CD4-positive, alpha-beta T cell treated with Interleukin-1 beta for 1 hour (primary cell): ENCODE measurements at places on chromosomes 12 and 14.

GRCh38 chr12:28463396-28463795 is 273.1 kb downstream of the CCDC91 start:
- DNase-seq, result no peak

GRCh38 chr12:125871811-125872594 is 806.8 kb downstream of the AACS start:
- no peak for DNase-seq

DNA sequence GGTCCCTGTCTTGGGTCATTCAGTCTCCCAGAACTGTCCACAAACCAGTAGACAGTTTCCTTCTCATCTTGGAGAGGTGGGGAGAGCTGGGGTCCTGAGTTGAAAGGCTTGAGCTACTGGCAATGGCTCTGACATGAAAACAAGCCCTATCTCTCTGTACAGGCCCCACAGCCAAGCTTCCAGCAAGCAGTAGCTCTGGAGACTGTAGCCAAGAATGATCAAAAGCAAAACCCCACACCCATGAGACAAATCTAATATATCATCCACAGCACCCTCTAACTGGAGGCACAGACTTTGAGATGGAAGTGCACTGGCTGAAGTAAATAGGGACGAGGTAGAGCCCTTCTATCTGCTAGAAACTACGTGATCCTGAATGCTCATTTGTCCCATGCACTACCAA is 40.9 kb downstream of the RERG start:
- DNase-seq, result no peak

DNA sequence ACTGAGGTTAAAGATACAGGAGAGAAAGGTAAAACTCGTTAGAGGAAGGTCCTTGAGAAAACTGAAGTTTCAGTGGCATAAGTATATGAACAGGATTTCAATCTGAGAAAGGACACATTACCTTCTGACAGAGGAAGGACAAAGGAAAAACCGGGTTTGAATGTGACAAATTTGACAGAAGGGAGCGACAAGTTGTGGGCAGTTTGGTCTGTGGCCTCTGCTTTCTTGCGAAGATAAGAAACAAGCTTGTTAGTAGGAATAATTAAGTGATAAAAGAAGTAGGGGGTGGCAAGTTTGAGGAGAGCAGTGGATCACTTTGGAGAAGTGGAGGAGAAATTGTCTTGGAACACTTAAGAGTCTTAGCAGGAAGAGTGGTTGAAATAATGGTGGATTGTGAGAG is 5.1 kb downstream of the MON2 start:
- no peak for DNase-seq

DNA sequence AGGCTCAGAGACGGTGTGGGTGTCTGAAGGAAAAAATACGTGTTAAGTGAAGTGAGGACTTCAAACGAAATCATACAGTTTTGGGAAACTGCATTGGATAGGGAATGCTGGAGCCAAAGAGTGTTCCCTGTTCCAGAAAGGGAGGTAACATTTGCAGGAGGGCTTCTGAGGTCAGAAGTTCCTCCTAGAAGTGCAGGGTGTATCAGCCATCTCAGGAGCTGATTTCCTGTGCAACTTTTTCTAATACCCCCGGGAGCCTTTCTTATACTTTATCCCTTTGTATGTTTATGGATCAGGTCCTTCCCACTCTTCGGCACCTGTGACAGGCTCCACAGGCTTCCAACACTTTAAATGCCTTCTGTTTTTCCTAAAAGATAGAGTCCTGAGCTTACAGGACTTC is 24.9 kb downstream of the ZNF664 start:
- DNase-seq, result no peak

GRCh38 chr12:62726471-62726980 is 208.4 kb downstream of the PPM1H start:
- DNase-seq, result no peak

DNA sequence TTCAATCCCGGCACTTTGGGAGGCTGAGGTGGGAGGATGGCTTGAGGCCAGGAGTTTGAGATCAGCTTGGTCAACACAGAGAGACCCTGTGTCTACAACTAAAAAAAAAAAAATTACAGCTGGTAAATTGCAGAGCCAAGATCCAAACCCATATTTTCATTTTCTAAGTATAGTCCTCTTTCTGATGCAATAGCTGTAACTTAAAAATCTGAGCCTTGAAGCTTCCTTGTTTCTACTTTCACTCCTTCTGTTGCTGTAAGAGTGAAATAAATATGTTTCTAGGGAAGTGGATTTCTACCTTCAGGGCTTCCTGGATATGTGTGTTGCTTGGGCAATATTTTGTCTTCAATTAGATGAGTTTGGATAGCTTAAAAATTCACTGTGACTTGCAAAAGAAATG is 42.0 kb upstream of the PRICKLE1 start:
- no peak for DNase-seq

DNA sequence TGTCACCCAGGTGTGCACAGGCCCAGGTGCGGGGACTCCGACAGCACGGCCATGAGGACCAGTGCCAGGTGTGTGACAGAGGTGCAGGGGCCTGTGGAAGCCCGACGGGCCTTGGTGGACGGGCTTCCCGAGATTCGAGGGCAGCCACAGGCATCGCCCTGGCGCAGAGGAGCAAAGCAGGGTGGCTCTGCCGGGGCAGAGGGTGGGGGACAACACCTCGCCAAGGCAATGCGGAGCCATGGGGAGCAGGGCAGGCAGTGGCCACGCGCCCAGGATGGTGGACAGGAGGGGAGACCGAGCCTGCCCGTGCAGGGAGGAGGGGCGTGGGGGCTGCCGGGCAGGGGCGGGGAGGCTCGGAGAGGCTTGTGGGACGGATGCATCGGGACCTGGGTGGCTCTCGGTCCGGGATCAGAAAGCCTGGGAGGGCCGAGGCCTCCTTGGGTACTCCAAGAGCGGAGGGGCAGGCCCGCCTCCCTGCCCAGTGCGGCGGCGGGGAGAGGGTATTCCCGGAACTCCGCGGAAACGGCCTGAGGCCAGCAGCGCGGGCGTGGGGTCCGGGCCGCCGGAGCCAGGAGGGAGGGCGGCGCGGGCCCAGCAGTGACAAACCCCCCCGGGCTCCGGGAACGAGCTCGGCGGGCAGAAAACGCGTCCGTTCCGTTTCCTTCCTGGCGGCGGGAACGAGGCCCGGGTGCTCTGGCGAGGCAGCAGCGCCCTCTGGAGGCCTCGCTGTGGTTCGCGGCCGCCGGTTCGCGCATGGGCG is 1.6 kb downstream of the TMEM121 start:
- DNase-seq, result peak; percentile 79

DNA sequence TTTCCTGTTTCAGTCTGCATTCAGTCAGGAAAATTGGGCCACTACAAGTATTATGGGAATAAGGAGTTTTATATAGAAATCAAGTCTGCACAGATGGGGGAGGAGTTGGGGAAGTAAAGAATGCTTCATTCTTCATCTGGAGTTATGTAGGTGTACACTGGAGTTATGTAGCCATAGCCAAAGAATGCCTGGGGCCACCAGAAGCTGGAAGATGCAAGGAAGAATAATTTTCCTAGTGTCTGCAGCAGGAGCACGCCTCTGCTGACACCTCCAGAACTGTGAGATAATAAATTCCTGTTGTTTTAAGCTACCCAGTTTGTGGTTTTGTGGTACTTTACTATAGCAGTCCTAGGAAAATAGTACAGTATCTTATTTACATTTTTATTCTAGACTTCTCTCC is 333.4 kb downstream of the NELL2 start:
- DNase-seq, result no peak

DNA sequence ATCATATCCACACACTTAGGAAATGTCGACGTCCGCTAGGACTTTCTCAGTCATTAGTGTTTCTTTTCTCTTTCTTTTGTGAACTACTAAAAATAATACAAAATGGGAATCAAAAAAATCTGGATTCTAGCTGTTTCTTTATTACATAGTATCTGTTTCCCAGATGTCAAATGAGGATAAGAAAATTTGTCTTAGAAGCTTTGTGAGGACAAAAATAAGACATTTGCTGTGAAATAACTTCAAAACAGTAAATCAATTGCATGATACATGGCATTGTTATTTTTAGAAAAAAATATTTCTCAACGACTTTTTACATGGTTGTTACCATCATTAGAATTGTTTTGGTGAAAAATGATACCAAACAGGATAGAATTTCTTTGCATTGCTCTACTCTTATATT is 71.4 kb upstream of the IFNG-AS1 start:
- DNase-seq, result no peak

- DNase-seq, result no peak
Measured at GRCh38 chr12:120428597-120429229, 9.2 kb upstream of the COX6A1 start.

- DNase-seq, result no peak
Measured at GRCh38 chr12:128944956-128945355, 91.7 kb downstream of the GLT1D1 start.

DNA sequence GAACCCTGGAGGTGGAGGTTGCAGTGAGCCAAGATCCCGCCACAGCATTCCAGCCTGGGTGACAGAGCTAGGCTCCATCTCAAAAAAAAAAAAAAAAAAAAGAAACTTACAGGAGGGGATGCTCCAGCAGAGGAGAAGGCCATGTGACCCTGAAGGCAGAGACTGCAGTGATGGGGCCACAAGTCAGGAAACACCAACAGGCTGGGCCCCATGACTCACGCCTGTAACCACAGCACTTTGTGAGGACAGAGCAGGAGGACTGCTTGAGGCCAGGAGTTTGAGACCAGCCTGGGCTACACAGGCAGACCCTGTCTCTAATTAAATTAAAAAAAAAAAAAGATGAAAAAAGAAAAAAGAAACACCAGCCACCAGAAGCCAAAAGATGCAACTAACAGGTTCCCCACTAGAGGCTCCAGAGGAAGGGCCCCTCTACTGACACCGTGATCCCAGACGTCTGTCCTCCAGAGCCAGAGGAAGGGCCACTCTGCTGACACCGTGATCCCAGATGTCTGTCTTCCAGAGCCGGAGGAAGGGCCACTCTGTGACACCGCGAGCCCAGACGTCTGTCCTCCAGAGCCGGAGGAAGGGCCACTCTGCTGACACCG is 9.1 kb upstream of the GLT1D1 start:
- peak; percentile 74 for DNase-seq

DNA sequence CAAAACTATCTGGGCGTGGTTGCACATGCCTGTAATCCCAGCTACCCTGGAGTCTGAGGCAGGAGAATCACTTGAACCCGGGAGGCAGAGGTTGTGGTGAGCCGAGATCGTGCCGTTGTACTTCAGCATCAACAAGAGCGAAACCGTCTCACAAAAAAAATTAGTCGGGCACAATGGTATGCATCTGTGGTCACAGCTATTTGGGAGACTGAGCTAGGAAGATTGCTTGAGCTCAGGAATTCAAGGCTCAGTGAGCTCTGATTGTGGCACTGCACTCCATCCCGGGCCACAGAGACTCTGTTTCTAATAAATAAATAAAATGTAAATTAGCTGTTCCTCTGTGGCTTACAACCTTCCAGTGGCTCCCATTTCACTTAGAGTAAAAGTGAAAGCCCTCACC is 28.0 kb downstream of the RCOR1 start:
- DNase-seq, result no peak

DNA sequence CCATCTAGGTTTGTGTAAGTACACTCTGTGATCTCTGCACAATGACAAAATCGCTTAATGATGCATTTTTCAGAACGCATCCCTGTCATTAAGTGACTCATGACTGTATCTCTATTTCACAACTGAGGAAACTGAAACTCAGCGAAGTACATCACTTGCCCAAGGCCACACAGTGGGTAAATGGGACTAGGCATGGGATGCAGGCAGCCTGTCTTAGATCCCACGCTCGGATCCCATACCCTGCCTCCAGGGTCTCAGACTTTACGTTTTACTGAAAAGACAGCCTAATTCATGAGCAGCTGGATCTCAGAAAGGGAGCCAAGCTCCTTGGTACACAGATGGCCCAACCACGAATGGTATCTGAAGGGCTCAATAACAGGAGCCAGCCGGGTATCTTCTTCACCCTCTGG is 2.4 kb upstream of the MLEC start:
- peak; percentile 18 for DNase-seq

- DNase-seq, result no peak
Measured at GRCh38 chr12:45182511-45182910, 33.4 kb upstream of the ANO6 start.

DNA sequence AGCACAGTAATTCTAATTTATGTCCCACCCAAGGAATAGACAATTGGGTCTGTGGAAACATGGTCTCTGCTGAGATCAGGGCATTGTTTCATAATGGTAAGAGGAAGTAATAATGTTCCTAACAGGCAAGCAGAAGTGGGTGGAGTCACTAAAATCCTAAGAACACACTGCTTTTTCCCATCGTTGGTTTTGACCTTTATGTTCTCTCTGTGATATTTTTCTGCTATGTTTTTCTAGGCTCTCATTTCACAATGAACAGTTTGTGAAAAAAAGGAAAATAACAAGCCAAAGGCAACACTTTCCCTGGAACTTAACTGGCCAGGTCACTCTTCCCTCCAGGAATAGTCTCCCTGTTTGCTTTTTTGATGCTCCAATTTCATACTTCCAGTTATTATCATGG is 80.6 kb upstream of the OVCH1 start:
- DNase-seq, result no peak

DNA sequence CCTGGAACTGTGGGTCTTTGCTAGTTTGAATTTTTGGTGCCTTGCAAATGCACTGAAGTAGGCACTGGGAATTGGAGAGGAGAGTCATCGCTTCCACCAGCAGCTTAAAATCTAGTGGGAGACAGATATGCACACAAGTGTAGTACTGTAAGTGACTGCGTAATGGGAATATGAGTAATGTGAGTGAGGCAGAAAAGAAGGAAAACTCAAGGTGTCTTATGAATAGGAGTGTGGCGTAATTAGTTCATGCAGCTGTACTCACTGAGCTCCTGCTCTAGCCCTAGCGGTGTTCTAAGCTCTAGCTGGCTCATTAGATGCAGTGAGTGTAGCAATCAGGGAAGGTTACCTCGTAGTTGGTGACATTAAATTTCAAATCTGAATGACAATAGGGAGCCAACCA is 2.8 kb downstream of the TCP11L2 start:
- DNase-seq, result no peak

- no peak for DNase-seq
Measured at GRCh38 chr14:67539116-67539515, 6.0 kb downstream of the PLEKHH1 start.

DNA sequence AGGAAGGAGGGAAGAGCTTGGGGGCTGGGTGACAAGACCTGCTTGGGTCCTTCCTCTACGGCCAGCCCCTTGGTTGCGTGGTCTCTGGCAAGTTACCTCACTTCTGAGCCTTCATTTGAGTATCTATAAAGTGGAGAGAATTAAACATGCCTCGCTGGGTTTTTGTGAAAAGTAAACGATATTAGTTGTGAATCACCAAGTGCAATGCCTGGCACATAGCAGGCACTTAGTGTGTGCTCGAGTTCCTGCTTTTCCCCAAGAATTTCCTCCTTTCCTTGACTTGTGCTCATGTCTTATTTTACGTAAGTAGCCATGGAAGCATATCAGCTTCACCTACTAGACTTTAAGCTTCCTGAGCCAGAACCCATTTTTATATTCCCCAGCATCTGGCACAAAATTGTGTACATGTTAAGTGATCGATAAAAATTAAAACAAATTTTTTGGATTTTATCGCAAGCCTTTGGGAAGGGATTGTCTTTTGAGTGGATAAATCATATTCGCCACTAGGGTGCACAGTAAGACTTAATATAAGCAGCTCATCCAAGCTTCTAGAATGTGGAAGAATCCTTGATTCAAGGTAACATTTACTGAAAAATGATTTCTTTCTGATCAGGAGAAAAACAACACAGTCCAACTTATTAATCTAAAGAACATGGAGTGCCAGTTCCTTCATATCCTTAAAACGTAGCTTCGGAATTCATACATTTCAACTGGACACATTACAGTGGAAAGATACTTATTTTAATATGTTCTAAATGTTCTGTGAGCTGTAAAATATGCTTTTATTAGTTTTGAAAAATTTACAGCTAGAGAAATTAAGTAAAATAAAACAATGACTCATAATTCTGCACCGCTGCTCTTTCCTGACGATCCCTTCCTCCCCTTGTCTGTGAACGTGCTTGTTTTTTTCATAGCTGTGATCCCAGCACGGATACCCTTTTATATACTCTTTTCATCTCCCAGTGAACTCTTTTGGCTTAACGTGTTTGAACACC is 62.0 kb downstream of the SLC25A47 start:
- DNase-seq, result no peak
